Fibroblast of skin of right quadriceps (primary cell): ENCODE measurements at places on chromosomes 4 and X.

- DNase-seq: no peak
Measured at GRCh38 chr4:109574443-109574850, 14.4 kb downstream of the MCUB start.

DNA sequence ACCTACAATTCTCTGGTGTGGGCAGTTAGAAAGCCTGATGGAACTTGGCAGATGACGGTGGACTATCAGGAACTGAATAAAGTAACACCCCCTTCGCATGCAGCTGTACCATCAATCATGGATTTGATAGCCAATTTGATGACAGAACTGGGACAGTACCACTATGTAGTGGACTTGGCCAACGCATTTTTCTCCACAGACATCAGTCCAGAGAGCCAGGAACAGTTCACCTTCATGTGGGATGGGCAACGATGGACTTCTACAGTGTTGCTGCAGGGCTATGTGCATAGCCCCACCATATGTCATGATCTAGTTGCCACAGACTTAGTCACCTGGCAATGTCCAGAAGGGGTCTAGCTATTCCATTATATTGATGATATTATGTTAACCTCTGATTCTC is 54.5 kb upstream of the CCDC149 start:
- DNase-seq: no peak

DNA sequence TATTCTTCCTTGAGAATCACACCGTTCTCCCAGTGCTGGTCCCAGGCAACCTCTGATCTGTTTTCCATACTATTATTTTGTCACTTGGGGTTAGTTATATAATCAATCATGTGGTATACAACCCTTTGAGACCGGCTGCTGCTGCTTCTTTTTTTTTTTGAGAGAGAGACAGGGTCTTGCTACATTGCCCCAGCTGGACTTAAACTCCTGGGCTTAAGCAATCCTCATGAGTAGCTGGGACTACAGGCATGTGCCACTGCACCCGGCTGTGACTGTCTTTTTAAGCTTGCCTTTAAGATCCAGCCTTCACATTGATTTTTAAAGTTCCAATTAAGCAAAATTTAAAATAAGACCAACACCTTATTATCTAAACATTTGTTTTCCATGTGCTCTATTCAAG is 86.7 kb upstream of the EXOC1L start:
- no peak for DNase-seq

GRCh38 chrX:22662776-22663175 is 337.0 kb upstream of the DDX53 start:
- no peak for DNase-seq

GRCh38 chrX:65866146-65866545 is 173.7 kb downstream of the VSIG4 start:
- DNase-seq: no peak

DNA sequence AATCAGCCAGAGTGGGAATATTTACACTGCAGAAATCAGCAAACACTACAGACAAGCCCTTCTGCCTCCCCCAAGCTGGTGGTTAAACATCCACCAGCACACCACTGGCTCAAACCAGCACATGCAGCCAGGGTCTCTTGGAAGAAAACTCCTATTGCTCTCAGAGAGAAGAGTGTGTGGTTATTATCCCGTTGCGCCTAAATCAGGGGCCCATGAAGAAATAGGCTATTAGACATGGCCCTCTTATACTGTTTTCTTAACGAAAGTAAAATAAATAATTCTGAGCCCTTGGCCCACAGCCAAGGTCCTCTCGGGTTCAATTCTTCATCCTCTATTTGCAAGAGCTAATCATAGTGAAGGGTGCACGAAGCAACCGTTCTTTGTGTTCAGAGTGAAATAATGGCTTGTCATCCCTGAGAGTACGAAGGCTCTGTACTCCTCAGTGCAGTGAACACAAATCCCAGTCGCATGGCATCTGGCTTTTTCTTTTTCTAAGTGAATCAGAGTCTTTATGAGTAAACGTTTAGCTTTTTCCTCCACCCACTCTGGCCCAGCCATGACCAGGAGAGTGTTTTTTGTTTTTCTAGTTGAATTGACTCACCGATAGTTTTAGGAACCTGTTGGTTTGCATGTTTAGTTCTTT is 33.4 kb upstream of the RBM47 start:
- DNase-seq: peak; percentile 65

DNA sequence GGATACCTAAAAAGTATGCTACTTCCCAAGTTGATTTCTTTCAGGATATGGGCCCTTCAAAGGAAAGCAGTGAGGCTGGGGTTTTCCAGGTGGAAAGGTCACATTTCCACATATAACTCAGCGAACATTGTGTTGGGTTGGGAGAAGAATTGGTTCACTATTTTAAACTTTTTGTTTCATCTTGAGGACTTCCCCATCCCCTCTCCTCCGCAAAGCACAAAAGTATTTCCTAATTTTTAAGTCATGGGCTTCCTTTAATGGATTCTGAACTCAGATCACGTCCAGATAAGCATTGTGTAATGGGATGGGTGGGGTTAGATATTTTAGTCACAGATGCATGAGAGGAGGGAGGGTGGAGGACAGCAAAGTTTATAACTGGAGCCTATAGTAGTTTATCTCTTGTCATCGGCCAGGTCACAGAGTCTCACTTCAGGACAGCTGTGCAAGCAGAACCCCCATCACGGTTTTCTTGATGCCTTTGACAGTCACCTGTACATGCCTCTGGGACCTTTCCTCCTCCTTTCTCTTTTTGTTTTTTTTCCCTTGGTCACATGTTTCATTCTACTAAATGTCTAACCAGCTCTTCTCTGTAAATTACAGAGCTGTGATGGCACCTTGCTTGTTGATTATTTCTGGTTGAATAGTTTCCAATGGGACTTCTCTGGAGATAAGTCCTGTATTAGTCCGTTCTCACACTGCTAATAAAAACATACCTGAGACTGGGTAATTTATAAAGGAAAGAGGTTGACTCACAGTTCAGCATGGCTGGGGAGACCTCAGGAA is 115.4 kb downstream of the PTTG2 start:
- DNase-seq: peak; percentile 52

DNA sequence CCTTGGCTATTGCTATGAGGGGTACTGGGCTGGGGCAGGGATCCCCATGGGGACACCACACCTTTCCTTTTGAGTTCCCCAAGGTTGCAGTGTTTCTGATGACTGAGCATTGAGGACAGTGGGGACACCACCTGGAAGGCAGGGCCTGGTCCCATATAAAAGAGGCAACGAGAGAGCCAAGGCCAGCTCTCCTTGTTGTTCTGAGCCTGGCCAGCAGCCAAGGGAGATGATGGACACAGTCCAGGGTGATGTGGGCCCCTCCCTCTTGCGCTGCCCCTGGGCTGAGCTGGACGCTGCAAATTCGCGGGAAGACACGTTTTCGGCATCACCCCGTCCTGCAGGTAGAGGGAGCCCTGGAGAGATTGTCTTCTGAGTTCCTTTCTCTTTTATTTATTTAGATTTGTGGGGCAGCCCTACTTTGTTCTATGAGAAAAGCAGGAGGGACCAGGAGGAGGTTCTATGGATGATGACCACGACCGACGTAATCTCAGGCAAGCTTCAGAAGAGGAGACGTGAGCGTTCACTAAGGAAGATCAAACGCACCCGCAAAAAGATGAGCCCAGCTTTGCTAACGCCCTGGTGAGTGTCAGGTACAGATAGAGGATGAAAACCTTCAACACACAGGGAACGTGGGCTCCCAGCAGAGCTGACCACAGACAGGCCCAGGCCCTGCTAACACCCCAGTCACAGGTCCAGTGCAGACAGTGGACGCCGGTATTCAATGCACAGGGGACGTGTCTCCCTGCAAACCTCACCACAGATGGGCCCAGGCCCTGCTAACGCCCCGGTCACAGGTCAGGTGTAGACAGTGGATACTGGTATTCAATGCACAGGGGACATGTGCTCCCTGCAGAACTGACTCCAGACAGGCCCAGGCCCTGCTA is 97.4 kb downstream of the SHOX start:
- no peak for DNase-seq

GRCh38 chr4:81845761-81846160 is 374.1 kb upstream of the RASGEF1B start:
- no peak for DNase-seq

- no peak for DNase-seq
Measured at GRCh38 chrX:41881166-41881565, 42.2 kb downstream of the CASK start.

- DNase-seq: no peak
Measured at GRCh38 chrX:97167333-97167732, 283.6 kb downstream of the RPA4 start.

DNA sequence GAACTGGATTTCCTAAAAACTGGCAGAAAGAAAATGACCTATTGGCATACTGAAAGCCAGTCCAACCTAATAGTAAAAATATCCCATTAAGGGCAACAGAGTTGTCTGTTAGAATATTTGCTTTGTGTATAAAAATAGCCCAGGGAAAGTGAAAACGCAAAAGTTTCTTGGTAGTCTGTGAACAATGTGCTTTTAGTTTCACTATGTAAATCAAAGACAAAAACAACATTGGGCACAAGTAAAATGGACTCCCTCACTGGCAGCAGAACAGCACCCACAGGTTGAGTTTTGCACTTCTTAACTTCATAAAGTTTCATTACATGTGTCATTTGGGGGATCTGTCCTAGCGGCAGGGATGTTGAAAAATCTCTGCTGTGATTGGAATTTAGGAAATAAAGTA is 4.3 kb upstream of the FGG start:
- no peak for DNase-seq

- DNase-seq: no peak
Measured at GRCh38 chr4:133524369-133524768, 375.3 kb downstream of the PCDH10 start.

DNA sequence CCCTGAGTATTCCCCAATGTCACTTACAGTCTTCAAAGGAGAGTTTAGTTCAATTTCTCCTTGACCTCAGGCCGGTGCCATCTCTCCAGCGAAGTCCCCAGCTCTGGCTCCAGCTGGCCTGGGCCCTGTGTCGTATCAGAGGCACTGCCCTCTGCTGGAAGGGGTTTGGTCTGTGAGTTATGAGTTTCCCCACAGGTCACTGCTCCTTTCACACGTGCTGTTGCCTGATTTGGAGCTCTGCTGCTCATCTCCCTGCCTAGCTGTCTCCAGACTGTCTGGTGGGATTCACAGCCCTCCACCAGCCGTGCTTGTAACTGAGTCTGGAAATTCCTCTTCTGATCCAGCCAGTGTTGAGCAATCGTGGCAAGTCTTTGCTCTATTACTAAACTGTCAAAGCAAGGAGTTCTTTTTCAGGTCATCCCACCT is at the start of gene RAP2C:
TSS of gene RAP2C (minus strand) at position 105 of the 426 bp plus-strand sequence. CDS start 2,179 bp downstream, outside the sequence.
- DNase-seq: peak; percentile 52

GRCh38 chr4:139550724-139551429 is 5.1 kb downstream of the SETD7 start:
- no peak for DNase-seq

DNA sequence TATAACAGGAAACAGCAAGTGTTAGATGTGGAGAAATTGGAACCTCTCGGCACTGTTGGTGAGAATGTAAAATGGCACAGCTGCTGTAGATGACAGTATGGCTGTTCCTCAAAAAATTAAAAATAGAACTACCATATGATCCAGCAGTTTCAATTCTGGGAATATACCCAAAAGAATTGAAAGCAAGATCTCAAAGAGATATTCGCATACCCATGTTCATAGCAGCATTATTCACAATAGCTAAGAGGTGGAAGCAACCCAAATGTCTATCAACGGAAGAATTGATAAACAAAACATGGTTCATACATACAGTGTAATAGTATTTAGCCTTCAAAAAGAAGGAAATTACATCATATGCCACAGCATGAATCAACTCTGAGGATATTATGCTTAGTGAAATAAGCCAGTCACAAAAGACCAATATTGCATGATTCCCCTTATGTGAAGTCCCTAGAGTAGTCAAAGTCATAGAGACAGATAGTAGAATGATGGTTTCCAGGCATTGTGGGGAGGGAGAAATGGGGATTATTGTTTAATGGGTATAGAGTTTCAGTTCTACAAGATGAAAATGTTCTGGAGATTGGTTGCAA is 467.7 kb downstream of the IDS start:
- no peak for DNase-seq

- DNase-seq: no peak
Measured at GRCh38 chr4:139786494-139787354, 121.1 kb downstream of the MGST2 start.

DNA sequence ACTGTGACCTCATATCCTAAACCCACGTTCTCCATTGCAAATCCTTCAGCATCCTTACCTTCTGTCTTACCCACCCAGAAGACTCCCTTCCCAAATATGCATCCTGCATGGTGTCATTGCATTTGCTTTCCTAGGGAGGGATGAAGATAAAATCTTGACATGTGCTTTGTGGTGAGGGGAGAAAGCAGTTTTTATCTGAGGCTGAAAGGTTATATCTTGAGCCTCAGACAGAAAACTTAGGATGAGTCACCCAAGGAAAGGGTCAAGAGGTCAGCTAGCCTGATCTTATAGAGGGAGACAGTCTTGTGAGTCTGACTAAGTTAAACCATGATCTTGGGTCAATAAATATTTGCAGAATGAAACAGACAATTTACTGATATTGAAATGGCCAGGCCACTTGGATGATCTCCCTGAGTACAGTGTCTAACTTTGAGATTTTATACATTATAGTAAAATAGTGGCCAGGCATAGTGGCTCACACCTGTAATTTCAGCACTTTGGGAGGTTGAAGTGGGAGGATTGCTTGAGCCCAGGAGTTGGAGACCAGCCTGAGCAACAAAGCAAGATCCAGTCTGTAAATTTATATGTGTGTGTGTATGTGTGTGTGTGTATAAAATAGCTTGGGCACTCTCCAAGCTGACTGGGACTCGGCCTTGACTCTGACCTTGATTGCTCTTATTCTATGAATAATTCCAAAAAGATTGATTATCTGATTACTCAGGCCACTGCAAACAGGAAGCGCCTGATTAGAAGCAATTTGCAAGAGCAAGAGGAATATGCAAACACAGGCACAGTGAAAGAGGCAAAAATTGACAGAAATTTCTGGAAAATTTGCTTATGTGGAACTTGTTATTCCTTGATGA is 15.4 kb upstream of the FAM9C start:
- peak; percentile 59 for DNase-seq

GRCh38 chr4:141425124-141425523 is 204.4 kb downstream of the ZNF330 start:
- peak; percentile 83 for DNase-seq

DNA sequence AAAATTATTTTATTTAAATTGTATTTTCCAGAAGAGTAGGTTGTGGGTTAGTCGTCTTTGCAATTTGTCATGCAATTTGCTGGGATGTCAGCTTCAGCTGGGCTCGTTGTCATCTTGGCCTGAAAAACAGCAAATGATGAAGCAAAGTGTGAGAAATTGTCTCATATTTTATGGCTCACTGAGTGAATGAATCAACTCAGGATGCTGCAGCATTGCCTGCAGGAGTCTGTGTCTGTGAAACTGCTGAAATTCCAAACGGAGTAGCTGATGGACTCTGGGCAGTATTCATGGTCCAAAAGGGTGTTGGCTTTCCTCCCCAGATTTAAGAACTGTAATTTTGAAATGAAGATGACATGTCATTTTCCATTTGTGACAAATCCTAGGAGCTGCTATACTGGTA is 37.2 kb downstream of the CXCL8 start:
- peak; percentile 31 for DNase-seq

GRCh38 chr4:76486588-76487276 is 51.7 kb downstream of the SHROOM3 start:
- no peak for DNase-seq

- DNase-seq: peak; percentile 22
Measured at GRCh38 chrX:15376956-15377355, 7.3 kb downstream of the VEGFD start.

- no peak for DNase-seq
Measured at GRCh38 chrX:49812177-49812576, 16.9 kb upstream of the PAGE4 start.
